ENCODE measurements at places on chromosomes 2 and 18.
A peak's percentile ranks its signal among the peaks of the same experiment; 100 is the strongest.

DNA sequence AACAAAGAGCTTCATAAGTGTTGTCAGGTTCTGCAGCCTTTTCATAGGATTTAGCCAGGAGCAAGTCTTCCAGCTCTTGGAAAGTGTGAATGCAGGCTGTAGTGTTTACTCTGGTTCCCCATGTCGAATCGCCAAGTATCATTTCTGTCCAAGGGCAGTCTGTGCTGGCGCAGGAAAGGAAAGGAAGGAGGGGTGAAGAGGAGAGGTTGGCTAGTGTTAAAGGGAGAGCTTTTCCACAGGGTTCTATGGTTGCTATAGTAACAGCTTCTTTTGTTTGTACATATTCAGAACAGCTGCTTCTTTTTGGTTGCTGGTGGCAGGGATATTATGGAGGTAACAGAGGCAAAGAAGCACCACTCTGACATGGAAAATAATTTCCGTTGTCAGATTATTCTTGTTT, 69.9 kb downstream of the KCNH7 start:
- ATAC-seq, result no peak

- ATAC-seq, result no peak
These were observed 53.2 kb upstream of the MAT2A start for GRCh38 chr2:85485815-85486214.

- ATAC-seq, result peak; percentile 28
These were observed 104.6 kb downstream of the VIT start for GRCh38 chr2:36801088-36801487.

DNA sequence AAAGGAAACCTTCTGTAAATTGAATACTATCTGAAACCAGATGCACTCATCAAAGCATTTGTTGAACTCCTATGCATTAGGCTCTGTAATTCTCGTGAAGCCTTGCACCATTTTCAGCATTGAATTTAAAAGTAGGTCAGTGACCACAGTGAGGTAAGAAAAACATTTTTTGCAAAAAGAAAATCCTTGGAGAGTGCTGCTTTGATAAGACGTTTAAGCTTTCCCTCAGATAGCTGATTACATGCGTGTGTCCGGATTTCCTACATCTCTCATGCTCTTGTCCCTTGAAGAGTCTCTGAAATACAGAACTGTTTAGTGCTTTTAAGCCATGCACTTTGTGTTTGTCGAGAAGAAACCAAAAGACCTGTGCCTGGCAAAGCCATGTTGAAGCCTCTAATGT, 113.6 kb downstream of the FMNL2 start:
- ATAC-seq, result no peak

- ATAC-seq, result no peak
These were observed 60.2 kb upstream of the GALNT13 start for GRCh38 chr2:153811516-153811915.

DNA sequence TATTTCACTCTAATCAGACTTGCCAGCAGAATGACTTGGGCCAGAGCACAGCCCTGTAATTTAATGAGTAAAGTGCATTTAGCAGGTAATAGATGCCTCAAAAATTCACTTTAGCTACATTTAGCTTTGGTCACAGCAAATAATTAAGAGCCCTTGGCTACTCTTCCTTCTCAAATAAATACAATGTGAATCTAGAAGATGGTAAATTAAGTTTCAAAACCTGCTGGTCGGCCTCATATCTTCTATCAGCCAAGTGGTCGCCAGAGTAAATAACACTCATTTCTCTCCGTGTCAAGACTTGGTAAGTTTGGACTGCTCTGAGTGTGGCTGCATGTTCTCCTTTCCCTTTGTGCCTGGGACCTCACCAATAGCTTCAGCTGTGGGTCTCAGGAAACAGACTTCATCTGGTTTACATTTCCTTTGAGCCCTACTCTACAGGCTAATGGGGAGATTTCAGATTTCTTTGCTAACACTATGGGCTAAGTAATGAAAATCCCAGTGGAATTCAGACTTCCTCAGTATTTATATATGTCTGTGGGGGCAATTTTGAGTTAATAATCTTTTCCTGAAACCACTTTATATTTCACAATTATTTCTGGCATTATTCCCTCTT, 375.8 kb downstream of the RBM43 start:
- no peak for ATAC-seq

- ATAC-seq, result no peak
These were observed 118.3 kb upstream of the DNAJC10 start for GRCh38 chr2:182597570-182598295.

- no peak for ATAC-seq
These were observed 50.2 kb downstream of the SKA1 start for GRCh38 chr18:50424877-50425690.

DNA sequence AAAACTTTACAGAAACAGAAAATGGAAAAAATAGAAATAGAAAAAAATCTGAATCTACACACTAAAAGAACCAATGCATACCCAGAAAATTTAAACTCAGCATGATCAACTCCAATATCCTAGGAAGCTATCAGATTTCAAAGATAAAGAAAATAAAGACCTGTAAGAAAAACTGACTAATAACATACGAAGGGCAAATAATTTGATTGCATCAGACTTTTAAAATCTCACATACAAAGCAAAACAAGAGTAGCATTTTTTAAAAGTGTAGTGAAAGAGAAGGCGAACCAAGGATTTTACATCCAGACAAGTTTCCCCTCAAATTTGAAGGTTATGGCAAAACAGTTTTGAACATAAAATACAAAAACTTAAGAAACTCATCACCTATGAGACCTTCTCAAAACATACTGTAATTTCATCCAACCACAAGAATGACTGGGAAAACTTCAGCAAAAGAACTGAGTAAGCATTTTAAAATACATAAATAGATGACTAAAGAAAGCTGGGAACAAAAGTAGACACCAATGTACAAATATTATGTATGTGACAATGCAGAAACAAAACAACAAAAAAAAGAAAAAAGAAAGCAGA, 54.8 kb downstream of the NBAS start:
- ATAC-seq, result no peak

DNA sequence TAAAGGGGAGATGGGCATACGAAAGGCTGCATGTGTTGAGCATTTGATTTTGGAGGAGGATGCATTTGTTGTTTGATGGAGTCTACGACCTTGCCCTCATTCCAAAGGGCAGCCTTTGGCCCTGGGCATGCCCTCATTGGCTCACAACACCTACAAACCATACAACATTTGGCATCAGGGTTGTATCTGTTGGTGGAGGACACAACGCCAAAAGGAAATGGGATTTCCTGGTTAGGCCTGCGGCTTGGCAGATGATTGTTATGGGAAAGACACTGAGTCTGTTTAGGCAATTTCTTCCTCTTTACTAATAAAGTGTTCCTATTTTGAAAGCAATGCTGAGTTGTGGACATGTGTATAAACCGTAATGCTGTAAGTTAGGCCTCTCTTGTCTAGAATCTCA, 246.9 kb downstream of the LDLRAD4 start:
- ATAC-seq, result no peak

GRCh38 chr2:202019689-202020450, 13.8 kb upstream of the FZD7 start:
- no peak for ATAC-seq

DNA sequence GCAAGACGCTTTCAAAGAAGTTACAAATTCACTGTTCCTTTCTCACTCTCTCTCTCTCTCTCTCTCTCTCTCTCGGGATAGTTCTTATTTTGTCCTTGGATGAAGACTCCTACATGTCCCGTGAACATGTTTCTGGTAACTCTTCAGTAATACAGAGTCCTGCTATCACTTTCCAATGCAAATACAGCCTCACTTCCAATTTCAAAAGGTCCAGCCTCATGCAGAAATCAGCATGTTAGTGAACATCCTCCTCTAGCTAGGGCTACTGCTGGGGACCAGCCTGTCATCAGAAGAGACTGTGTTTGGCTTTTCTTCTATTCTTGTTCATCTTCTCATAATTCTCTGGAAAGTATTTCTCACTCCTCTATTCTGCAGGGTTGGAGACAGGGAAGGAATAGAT, 1306.7 kb upstream of the CELF4 start:
- ATAC-seq, result no peak

GRCh38 chr2:134727385-134727784, 8.6 kb upstream of the TMEM163 start:
- no peak for ATAC-seq

DNA sequence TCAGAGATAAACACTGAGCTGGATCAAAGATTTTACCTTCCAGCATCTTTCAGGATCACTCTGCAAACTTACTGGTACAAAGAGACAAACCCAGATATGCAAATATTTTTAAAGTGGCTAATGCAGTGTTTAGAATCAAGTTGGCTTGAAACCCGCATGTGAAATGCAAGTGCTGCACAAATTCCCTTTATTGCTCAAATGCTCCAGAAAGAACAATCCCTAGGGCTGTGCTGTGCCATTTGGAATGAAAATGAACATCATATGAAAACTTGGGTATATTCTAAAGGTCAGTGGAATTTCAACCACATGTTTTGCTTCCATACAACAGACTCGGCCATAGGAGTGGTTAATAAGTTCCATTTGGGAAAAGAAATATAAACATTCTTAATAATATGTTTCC, 139.1 kb downstream of the VWC2L start:
- no peak for ATAC-seq

DNA sequence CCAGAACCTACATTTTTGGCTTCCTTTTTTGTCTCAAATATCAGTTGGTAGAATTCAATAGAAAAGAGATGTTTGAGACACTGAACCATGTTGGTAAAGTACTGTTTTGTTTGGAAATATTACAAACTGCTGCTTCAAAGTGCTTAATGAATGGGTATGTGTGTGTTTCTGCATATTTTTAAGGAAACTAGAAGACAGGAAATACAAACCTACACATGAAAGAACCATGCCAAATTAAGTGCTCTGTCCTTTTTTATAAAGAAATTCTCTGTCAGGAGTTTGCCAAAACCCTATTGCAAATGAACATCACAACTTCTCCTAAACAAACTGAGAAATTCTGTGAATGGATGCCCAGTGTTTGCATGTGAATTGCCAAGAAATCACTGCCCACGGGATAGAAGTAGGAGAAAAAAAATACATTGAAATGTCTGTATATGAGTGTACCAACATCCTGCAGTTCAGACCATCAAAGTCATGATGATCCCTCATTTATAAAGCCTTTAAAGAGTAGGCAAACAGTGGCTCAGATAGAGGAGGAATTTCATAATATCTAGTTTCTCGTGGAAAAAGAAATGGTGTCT, 69.6 kb upstream of the RND3 start:
- ATAC-seq, result no peak

DNA sequence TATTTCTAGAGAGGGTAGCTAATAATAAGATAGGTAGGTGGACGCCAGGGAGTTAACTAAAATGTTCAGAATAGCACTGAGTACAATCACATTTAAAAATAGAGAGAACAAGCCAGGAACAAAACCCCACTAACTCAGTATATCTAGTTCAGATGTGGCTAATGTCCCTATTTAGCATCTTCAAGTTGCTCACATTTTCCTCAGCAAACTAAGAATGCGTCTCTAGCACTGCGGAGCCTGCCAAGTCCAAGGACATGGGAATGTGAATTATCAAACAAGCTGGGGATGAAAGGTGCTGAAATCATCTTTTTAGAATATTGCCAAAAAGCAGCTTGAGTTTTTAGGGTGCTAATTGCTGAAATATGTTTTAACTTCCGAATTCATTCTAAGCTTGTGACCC, 398.5 kb upstream of the FIGN start:
- no peak for ATAC-seq

- no peak for ATAC-seq
These were observed 147.7 kb downstream of the TRABD2A start for GRCh38 chr2:84732897-84733778.

DNA sequence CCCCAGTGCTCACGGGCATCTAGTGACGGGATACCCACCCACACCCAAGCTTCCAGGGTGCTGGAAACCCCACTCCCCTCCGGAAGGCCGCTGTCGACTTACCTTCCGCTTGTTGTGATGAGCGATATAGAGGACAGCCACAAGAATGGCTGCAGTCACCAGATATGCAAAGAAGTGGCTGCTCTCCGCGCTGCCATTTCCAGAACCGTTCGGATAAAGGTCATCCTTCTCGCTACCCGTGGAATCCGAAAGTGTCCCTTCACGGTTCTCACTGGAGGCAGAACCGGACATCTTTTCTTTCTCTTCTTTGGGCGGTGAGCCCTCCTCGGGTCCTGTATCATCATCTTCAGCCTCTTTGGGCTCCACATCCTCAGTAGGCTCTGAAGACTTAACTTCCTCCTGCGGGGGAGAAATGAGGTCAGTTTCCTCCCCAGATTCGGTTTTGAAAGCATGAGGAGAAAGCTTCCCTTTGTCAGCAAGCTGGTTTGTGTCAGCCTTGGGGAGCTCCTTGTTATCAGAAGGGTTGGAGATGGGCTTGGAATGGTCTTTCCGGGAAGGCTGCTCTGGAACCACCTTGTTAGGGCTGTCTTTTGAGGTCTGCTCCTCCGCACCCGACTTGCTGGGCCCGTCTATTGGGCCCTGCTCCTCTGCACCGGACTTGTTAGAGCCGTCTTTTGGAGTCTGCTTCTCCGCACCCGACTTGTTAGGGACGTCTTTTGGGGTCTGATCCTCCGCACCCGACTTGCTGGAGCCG, 1.2 kb downstream of the TGOLN2 start:
- ATAC-seq, result peak; percentile 10

GRCh38 chr2:72745679-72746368, 80.0 kb downstream of the EXOC6B start:
- ATAC-seq, result peak; percentile 36

Measured in activated CD4-positive, CD25-positive, alpha-beta regulatory T cell treated with anti-CD3 and anti-CD28 coated beads, Interleukin-2, amount 50 U/mL, for 24 hours (primary cell).